ENCODE measurements at places on chromosomes 2 and 18.

DNA sequence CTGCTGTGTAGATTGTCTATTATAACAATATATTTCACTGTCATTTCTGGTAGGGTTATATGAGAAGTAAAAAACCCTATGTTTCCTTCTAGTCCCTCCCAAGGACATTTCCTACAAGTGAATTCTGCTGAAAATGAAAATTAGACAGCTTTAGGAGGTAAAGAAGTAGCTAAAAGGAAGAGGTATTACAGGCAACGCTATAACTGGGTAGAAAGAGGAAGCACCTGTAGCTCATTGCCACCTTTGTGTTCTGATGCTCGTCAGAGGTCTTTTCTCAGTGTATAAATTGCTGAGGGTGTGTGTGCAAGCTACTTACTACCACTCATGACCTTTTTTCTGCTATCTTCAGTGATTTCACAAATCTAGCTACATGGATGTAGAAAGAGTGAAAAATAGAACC lies 1.4 kb downstream of the DNAJC10 start:
- DNase-seq, result no peak

DNA sequence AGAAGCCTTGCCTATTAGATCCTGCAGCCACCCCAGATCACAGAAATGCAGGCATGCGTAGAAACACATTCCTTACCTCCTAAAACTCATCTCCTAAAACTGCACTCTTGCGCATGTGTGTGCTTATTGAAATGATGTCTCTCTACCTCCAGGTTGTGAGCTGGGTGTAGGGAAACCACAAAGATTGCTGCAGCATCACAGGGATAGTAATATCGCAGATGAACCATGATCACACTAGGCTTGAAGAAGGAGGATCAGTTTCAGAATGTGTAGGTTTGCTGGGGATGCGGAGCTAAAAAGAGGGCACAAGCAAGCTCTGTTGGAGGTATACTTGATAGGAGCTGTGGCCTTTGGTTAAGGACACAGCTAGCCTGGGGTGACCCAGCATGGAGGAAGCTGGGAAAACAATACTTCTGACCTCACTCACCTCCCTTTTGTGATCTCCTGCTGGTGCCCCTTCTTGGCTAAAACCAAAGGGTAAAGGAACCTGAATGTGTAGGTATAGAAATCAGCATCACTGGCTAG lies 118.8 kb downstream of the SETBP1 start:
- no peak for DNase-seq

- DNase-seq, result no peak
These were observed 201.2 kb downstream of the MYCN start for GRCh38 chr2:16141641-16141921.

DNA sequence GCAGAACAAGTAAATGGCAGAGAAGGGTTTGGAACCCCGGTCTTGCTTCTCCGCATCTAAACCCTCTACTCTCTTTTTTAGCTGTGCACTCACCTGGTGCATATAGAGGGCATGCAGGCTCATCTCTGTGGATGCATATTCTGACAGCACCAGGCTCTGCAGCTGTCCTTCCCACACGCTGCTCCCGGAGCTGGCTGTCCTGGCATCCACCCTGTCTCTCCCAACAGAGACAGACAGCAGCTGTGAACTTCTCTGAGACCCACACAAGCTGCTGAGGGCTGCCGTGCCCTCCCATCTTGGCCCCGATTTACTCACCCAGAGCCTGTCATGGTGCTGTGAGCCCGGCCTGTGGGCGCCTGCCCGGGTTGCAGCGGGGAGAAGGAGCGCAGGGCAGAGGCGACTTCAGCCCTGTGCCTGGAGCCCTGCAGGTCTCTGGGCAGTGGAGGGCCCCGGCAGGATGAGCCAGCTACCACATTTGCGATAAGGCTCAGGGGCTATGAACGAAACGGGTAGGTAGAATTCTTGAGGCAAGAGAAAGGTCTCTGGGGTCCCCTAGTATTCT lies 3.3 kb upstream of the ABCB6 start:
- no peak for DNase-seq

GRCh38 chr18:61865466-61866175 lies 27.2 kb downstream of the RNF152 start:
- no peak for DNase-seq

DNA sequence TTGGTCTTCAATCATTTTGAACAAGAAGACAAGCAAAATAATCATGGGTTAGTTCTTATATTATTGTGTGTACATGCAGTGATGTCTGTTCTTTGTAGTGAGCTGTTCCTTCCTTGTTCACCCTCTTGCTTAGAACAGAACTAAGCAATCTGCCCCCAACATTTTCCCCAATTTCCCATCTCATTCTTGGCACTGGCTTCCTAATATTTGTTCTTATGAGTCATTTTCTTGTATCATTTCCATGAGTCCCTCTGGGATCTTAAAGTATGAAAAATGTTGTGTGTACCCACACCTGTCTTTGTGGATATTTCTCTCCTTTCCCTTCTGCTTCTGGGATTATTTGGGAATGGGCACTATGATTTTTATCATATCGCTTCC lies 3.5 kb upstream of the IL1B start:
- DNase-seq, result no peak

DNA sequence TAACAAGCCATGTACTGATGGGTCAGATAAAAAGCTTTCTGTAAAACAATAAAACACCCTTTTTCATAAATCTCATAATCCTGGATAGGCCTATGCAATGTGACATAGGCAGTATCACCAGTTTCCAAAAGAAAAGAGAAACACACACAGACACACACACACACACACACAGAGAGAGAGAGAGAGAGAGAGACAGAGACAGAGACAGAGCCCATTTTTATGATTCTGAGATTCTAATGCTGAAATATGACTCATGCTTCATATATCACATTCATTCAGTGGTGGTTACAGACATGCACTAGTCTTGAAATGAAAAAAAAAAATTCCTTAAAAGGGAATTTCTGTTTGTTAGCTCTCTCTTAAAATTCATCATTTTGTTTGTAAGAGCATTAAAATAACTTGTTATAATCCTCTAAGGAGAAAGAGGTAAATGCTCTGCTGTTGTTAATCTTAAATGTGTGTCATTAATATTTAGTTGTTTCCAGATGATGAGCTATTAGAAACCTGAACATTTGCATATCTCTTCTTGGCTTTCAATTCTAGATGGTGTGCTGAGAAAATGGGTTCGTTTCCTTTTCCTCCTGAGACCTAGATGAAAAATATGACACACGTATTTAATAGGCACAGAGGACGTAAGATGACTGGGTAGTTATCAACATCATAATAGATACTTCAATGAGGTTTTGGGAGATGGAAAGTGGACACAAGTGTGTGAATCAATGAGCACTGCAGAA lies 1598.7 kb upstream of the ACVR2A start:
- no peak for DNase-seq

DNA sequence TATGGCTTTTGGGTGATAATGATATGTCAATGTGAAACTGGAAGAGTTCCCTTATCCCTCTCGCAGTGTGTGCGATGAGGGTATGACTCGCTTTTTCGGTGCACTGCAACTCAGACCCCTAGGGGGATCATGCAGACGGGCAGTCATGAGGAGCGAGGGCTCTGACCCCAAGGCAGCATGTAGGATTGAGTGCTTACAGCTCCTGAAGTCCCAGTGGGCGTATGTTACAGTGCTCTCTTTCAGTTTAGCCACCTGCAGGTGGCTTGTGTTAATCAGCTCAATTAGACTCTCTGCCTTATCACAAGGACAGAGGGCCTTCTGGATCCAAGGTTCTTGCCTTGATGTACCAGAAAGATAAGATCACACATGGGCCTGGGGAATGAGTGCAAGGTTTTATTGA lies 1269.9 kb upstream of the GYPC start:
- DNase-seq, result no peak

GRCh38 chr18:58117786-58118403 lies 73.9 kb downstream of the NEDD4L start:
- DNase-seq, result no peak

GRCh38 chr18:79211844-79212243 lies 142.7 kb downstream of the ATP9B start:
- no peak for DNase-seq

- DNase-seq, result no peak
These were observed 324.8 kb upstream of the CHAC2 start for GRCh38 chr2:53442783-53443182.

DNA sequence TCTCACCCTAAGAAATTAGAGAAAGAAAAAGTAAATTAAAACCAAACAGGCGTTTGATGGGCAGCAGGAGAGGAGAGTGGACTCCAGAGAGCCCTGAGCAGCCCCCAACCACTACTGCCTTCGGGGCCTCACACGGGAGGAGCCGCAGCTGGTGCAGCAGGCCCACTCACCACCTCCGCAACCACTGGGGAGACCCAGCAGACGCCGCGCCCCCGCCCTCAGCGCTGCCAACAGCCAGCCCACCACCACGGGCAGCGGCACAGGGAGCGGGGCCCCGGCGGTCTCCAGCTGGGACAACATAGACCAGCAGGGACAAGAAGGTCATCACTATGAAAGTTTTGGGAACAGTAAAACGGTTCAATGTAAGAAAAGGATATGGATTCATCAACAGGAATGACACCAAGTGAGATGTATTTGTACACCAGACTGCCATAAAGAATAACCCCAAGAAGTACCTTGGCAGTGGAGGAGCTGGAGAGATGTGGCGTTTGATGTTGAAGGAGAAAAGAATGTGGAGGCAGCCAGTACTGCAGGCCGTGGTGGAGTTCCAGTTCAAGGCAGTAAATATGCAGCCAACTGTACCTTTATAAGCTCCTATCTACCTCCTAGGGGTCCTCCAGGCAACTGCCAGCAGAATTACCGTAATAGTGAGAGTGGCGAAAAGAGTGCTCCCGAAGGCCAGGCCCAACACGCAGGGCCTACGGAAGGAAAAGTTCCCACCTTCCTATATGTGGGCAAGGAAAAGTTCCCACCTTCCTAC lies 76.5 kb downstream of the OLA1 start:
- no peak for DNase-seq

- DNase-seq, result no peak
These were observed 94.0 kb downstream of the NYAP2 start for GRCh38 chr2:225493420-225494099.

- no peak for DNase-seq
These were observed 56.5 kb downstream of the REV1 start for GRCh38 chr2:99433340-99433739.
